Left ventricle myocardium superior (tissue), 1 donor: ENCODE measurements at places on chromosomes 11 and 22.

DNA sequence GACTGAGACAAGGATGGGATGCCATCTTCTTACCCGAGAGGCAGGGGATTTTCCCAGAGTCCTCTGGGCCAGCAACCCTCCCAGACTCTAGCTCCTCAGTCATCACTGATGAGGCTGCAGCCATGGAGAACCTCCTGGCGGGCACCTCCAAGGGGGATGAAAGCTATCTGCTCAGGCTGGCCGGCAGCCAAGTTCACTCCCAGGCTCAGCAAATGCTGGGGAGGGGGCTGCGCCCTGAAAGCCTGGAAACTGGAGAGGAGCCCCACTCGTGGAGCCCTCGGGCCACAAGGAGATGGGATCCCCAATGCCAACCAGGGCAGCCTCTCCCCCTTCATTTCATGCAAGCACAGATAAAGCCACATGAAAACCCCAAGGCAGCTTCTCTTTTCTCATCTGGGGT, 75.0 kb downstream of the CACNA1I start:
- no peak for DNase-seq

- DNase-seq, result no peak
These were observed 178.5 kb downstream of the ARHGAP42 start for GRCh38 chr11:100865443-100866065.

GRCh38 chr22:45235101-45235777, 5.5 kb downstream of the KIAA0930 start:
- peak; percentile 58 for DNase-seq

- no peak for DNase-seq
These were observed 3.0 kb downstream of the CBL start for GRCh38 chr11:119209186-119209585.

- no peak for DNase-seq
These were observed 13.8 kb downstream of the GAB2 start for GRCh38 chr11:78403781-78404180.

GRCh38 chr11:99257131-99257530, 236.4 kb downstream of the CNTN5 start:
- no peak for DNase-seq

GRCh38 chr11:124101737-124102136, 13.5 kb upstream of the VWA5A start:
- no peak for DNase-seq

- DNase-seq, result no peak
These were observed 108.4 kb upstream of the SLC22A12 start for GRCh38 chr11:64482588-64482987.
